ENCODE measurements at places on chromosomes 16 and 17.

- no peak for DNase-seq
Observed at GRCh38 chr16:50068550-50068949, 2.8 kb downstream of the HEATR3 start.

GRCh38 chr16:89775223-89775622 is 41.2 kb downstream of the FANCA start:
- no peak for DNase-seq

DNA sequence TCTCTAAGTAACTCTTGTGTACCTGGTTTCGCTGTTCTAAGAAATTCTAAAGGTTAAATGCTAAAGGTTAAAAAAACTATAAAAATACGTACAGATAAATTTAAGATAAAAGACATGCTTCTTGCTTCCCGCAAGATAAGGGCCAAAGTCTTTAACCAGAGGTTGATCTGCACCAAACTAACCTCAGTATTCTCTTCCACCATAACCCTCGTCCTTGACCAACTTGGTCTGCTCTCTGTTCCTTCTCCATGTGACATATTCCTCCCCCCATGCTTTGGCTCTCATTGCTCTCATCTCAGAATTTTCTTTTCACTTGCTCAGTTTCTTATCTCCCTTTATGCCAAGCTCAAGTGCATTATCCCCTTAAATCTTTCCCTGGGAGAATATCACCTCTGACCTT is 330.5 kb upstream of the ZFHX3 start:
- DNase-seq: no peak

GRCh38 chr17:38667099-38667786 is 7.5 kb downstream of the EPOP start:
- peak; percentile 52 for DNase-seq

DNA sequence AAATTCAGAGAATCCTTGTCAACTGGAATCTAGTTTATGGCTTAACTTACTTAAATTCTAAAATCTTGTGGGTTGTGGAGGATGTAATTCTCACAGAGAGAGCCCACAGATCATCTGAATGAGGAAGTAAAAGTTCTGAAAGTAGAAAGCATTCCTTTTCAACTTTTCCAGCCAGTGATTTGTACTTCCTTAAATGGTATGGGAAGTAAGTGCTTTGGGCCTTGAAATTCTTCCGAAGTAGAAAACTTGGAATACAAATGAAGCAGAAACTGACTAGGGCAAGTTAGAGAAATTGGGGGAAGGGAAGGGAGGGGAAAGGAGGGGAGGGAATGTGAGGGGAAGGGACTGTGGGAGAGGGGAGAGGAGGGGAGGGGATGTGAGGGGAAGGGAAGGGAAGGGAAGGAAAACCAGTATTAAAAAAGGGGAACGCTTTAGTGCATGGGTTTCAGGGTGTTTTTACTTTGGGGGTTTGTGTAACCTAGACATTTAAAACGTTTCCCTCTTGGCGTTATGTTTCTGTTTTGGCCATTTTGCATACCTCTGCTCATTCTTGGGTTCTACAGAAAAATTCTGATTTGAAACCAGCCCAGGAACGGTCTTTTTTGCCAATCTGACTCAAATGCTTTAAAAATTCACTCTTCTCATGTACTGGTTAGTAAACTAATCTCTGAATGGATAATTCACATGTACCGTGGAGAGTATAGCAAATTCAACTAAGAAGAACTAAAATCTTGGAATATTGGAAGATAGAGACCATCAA is 15.5 kb upstream of the SNTB2 start:
- no peak for DNase-seq
